Hematopoietic multipotent progenitor cell treated with erythropoietin and hydrocortisone succinate and interleukin-3 and kit ligand, for 4 days (in vitro differentiated cells): ENCODE measurements at places on chromosomes 5 and 9.

DNA sequence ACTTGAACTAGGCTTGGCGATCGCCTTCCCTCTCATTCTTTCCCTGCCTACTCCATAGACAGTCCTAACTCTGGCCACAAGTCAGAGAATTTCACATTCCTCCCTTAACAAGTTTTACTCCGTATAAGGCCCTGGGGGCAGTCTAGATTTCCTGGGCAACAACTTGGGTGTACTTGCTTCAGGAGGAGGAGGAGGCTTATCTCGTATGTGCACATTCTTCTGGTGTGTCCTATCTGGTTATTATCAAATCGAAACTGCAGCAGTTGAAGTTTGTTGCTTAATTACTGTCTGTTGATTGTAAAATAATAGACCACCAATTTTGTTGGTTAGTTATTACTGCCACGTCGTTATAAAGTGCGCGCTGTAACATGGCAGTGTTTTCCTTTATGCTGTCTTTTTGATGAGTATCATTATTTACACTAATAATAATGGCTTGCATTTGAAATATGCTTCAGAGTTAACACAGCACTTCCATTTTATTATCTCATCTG, 42.0 kb downstream of the PIP5K1B start:
- peak; percentile 97 for DNase-seq

GRCh38 chr5:108818613-108819272, 71.0 kb downstream of the FER start:
- DNase-seq, result peak; percentile 49

DNA sequence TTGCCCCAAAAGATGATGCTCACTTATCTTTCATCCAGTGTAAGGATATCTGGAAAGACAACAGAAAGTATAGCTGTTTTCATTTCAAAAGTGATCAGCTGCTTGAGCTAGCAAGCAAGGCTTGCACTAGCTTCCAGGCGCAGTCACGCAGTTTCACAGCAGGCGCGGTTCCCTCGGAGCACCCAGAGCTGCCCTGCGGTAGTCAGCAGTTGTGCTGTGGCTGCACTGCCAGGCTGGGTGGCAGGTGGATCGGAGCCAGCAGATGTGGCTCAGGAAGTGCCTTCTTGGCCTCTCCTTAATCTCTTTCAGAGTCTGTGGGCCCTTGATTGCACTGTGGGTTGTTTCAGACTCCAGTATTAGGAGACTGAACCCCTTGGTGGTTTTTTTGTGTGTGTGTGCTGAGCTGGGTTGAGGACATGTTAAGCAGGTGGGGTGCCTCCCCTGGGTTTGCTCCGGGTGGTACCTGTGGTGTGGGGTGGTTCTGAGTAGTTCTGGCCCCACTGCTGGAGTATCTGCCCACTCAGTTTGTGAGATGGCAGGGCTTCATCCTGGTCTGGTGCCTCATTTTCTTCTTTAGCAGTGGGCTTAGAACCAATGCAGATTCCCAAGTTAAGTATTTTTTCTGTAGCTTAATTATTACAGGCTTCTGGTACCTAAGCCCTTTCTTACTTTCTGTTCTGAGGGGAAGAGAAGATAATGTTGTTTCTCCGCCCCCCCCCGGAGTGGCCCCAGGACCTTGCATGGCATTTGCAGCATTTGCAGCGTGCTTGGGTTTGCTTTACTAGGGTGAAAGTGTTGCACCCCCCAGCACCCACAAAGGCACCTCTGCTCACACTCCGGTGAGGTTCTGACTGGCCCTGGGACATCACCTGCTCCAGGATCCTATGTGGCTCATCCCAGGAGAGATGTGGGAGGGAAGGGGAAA, 16.4 kb downstream of the TENT4A start:
- peak; percentile 94 for DNase-seq

DNA sequence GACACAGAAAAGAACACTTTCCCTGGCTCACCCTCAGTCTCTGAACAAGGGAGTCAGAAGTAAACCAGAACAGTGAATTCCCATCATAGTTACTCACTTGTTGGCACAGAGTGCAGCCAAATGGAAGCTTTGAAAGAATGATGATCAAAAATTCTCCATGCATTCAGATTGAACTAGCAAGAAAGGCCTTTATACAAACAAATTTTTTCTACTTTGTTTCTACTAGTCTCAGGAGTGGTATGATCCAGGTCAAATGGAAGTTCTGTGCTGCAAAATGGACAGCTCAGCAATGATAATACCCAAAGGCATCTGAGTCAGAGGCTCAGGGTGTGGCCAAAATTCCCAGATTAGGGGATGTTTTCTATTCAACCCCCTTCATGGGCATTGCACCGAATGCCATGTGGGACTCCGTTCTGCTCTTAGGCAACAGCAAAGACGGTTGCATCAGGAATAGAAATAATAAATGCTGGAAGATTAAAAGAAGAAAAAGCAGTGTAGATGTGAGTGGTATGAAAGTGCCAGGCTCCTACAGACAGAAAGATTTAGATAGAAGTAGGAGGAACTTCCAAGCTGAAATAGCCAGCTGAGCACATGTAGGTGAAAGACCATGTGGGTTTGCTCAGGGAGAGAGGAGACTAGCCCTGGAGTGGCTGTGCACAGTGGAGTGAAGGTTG, 24.0 kb upstream of the ASPN start:
- no peak for DNase-seq

DNA sequence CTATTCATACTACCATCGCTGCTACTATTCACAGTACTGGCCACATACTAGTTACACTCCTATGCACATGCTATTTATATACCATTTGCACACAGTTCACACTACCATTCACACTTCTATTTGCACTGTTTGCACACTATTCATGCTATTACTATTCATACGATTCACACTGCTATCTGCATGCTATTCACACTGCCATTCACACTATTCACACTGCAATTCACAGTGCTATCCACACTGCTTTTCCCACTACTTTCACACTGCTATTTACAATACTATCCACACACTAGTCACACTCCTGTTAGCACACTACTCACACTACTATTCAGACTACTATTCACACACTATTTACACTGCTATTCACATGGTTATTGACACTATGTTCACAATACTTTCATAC, 39.4 kb upstream of the TCF7 start:
- DNase-seq, result no peak

- DNase-seq, result peak; percentile 85
These were observed 1.6 kb upstream of the ANXA2R start for GRCh38 chr5:43041669-43042175.
